ENCODE measurements at places on chromosomes 6 and 20.

GRCh38 chr6:137349856-137350830 lies 131.0 kb upstream of the IFNGR1 start:
- DNase-seq, result no peak

GRCh38 chr6:151385177-151385576 lies 6.2 kb downstream of the ZBTB2 start:
- no peak for DNase-seq

GRCh38 chr6:63635215-63635587 lies 401 bp upstream of the PHF3 start:
- DNase-seq, result no peak

- DNase-seq, result no peak
Measured at GRCh38 chr20:58832457-58832856, 18.2 kb downstream of the GNAS-AS1 start.

- DNase-seq, result no peak
Measured at GRCh38 chr20:33130568-33131061, 37.3 kb upstream of the BPIFA2 start.

- DNase-seq, result no peak
Measured at GRCh38 chr6:3532296-3532916, 75.6 kb upstream of the SLC22A23 start.

DNA sequence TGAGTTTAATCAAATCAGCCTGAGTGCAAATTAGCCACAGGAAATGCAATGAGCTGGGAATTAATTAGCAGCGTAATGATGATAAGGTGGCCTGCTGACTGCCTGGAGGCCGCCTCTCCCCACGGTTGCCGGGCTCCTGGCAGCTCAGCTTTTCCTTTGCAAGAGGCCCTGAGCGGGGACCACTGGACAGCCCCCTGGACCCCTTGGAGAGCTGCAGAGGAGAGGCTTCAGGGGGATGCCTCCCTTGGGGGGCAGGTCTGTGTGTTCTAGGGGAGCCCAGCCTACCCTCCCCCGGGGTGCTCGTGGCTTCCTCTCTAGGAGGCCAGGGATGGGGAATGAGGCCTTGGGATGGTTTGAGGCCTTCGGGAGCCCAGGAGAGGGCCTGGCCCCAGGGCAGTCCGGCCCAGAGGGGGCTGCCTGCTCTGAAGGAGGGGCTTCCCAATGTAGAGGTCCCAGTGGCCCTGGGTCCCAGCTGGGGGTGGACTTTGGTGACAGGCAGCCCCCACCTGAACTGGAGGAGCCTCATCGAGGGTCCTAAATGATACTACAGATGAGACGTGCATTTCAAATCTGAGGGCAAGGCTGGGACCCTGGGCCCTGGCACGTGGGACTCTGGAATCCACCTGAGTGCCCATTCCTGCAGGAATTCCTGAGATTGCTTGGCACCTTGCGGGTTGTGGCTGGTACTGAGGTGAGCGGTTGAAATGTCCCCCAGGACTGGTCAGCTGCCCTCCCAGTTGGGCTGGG lies 66.4 kb upstream of the BHLHE23 start:
- DNase-seq, result no peak

DNA sequence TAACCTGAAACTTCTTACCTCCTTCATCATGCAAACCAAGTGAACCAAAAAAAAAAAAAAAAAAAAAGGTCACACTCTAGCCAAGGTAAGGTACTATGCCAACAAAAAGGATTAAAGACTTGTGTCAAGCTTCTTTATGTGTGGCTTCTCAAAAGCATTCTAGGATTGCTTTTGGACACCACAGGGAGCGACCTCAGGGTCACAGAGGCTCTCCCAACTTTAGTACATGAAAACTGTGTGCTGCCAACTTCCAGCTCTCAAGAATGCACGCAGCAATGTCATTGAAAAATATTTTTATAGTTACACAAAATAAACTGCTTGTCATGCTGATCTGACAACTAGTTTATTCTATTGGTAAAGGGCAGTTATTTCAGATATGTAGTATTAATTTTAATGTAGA lies 243.8 kb downstream of the PLCB1 start:
- DNase-seq, result no peak

GRCh38 chr6:27161946-27162603 lies 85.4 kb upstream of the PRSS16 start:
- DNase-seq, result no peak

GRCh38 chr6:109440331-109441068 lies at the start of the genes PPIL6 and SMPD2:
PPIL6 (minus strand) TSS chr6:109440628; CDS start chr6:109440590, 38 bp downstream.
SMPD2 (plus strand) TSS chr6:109440724; CDS start chr6:109441122, 398 bp downstream.
- peak; percentile 60 for DNase-seq

DNA sequence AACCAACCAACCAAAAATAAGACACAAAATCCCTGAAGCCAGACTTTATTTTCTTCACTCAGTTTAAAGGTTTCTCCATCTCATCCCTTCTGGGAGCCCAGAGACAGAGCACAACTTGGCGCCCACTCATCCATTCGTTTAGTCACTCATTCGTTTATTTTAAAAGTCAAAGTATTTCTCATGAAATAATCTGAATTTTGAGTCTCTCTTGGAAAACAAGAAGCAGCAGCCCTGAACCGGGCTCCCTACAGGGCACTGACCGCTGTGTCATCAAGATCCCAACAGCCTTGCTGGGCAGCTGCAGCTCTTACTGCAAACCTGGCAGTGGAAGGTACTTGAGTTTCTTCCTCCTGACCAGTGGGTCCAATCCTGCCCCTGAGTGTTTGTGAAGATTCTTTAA lies 171.6 kb downstream of the THBS2 start:
- DNase-seq, result no peak

- DNase-seq, result no peak
Measured at GRCh38 chr20:58669287-58670006, 18.4 kb downstream of the STX16 start.

- no peak for DNase-seq
Measured at GRCh38 chr6:131450861-131451260, 122.2 kb upstream of the ARG1 start.

DNA sequence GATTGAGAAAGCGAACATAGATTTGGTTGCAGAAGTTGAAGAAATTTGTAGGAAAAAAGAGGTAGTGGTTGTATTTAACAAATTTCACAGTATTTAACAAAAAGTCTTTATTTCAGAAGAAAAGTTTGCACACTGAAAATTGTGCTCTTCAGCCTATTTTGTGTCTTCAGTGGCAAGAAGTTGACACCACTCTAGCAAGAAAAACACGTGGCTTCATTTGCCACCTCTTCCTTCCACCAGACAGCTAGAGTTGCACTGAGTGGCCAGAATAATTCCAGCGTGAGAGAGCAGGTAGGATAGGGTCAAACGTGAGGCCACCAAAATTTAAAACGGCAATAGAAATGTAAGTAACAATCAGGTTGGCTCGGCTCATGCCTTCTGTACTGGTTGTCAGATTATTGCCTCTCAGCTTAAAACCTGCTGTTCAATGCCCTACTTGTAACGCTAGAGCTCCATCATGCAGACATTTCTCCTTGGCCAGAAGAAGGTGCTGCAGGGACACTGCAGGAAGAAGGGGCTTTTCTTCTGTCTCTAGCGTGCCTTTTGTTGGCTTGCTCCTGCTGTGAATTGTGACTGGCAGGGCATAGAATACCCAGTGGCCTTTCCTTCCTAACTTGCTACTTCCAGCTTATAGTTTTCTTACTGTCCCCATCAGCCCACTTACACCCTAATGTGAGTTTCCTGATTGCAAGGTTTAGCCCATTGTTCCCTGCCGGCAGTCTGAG lies 12.1 kb downstream of the TRAPPC3L start:
- DNase-seq, result no peak

DNA sequence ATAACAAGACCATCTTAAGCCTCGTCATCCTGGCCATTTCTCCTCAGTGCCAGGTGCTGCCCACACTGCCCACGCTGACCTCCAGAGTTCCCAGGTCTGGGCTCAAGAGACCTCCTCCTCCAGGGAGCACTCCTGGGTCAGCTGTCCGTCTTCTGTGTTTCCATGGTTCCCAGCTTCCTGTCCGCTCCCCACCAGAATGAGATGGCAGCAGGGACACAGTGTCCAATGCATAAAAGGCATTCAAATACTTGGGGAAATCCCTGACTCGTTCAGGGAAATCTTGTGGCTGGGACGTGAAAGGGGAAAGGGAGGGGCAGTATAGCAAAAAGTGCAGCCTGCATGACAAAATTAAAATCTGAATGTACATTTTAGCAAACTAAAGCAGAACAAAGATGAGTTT lies 54.3 kb downstream of the SLC23A2 start:
- no peak for DNase-seq

- DNase-seq, result no peak
Measured at GRCh38 chr20:62355516-62355877, 11.6 kb downstream of the LAMA5 start.

GRCh38 chr6:155706341-155706740 lies 250.7 kb upstream of the NOX3 start:
- no peak for DNase-seq

GRCh38 chr6:3888153-3888957 lies 39.2 kb downstream of the FAM50B start:
- no peak for DNase-seq

DNA sequence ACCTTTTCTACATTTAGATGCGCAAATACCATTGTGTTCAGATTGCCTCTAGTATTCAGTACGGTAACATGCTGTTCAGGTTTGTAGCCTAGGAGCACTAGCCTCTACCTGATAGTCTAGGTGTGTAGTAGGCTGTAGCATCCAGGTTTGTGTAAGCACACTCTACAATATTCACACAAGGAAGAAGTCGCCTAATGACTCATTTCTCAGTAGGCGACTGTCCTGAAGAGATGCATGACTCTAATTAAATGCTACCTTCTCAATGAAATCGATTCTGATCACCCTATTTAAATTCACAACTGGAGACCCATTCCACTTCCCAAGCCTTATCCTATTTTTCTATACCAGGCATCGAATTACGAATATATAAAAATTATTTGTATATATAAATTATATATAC lies 1.3 kb downstream of the MCUR1 start:
- no peak for DNase-seq

GRCh38 chr20:34549291-34549928 lies 9.1 kb upstream of the MAP1LC3A start:
- no peak for DNase-seq
